Activated CD4-positive, alpha-beta memory T cell treated with anti-CD3 and anti-CD28 coated beads for 36 hours (primary cell): ENCODE measurements at places on chromosomes 1 and 21.
A peak's percentile ranks its signal among the peaks of the same experiment; 100 is the strongest.

- no peak for DNase-seq
Measured at GRCh38 chr1:67980028-67980427, 70.4 kb downstream of the DIRAS3 start.

- peak; percentile 42 for DNase-seq
Measured at GRCh38 chr1:89721351-89721750, 88.4 kb downstream of the LRRC8C start.

DNA sequence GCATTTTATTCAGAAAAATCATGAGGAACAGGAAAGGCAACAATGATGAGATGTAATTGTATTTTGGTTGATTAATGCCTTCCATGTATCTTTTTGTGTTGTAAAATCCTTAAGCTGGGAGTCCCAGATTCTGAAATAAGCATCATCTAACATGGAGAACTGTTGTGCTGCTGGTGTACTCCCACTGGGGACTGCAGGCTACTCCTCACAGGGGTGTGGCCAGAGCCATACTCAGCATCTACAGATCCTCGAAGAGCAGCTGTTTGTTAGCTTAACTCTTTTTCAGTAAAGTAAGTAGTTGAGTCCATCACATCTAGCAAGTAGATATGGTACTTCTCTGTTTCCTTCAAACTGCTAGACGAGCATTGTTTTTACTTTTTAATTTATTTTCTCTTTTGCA lies 358.0 kb downstream of the BRINP3 start:
- no peak for DNase-seq

- DNase-seq: no peak
Measured at GRCh38 chr1:8427986-8428385, 110.1 kb downstream of the SLC45A1 start.

DNA sequence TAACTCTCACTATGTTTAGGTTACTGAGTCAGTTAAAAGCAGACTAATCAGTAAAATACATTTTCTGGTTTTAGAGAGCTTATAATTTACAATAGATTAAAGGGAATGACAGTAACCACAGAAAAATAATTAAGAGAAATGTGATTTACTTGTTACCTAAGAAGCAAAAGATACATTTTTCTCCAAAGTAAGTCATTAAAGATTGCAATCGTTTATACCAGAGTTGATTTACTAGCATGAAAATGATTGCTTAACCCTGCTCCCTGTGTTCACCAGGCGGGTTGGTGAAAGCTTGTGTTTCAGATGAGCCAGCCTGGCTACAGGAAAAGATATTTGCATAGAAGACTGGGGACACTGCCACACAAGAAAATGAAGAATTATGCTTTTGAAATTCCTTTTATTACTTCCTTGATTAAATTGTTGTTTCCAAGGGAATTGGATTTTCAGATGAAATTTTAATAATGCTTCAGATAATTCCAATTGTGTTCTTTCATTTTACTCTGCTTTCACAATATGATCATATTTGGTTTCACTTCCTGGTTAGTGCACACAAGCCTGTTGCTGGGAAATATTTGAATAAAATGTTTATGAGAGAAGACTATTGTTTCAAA lies 27.9 kb downstream of the LRRC8B start:
- no peak for DNase-seq

- DNase-seq: peak; percentile 89
Measured at GRCh38 chr21:44817914-44818639, at the start of gene SUMO3. SUMO3 (minus strand) TSS chr21:44818062; CDS start chr21:44817968, 94 bp downstream.

GRCh38 chr1:75330624-75331023 lies 196.4 kb downstream of the LHX8 start:
- no peak for DNase-seq

GRCh38 chr1:35449334-35450008 lies 107.7 kb downstream of the KIAA0319L start:
- DNase-seq: no peak
